ENCODE measurements at places on chromosomes 13 and 19.

DNA sequence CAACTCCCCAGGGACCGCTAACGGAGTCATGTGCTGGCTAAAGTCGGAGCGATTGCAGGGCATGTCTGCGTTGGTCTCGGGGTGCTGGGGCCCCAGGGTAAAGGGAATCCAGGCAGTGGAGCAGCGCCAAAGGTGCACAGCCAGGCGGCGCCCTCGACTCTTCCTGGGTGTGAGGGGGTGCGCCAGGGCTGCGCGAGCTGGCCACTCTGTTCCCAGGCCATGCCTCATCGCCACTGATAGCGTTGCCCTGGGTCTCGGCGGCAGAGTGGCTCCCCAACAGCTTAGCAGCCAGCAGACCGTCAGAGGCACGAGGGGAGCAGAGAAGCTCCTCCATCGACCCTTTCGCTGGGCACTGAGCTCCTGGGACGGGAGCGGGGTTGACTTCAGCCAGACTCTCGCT, 152.7 kb downstream of the B3GLCT start:
- DNase-seq: no peak

DNA sequence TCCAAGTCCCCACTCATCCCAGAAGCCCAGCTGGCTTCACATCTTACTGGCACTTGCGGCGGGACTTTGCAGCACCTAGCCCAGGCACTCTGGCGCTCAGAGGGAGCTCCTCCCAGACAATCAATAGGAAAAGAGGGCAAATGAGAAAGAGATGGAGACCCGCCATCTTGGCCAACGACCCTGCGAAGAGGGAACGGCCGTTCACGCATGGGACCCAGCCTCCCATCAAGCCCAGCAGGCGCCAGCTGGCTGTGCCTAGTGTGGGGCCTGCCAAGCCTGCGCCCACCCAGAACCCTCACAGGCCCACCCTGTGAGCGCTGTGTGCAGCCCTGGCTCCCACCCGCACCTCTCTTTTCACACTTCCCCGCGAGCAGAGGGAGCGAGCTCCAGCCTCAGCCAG, 317.8 kb upstream of the SPRY2 start:
- DNase-seq: no peak

DNA sequence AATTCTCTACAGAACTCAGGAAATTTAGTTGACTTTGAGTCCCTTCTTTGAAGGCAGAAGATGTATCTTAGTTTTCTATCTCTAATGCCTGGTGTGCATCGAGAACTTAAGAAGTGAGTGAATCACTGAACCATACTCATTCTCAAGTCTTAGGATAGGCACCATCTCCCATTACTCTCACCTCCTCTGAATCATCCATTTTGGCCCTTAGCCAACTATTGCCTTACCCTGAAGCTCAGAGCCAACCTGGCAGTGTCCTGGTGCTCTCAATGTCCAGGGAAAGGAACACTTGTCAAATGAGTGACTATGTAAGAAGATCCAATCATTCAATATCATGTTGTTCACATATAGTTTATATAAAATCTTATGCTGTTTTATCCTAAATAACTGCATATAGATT, 146.6 kb downstream of the RGCC start:
- no peak for DNase-seq

GRCh38 chr13:56988543-56988942, 152.2 kb upstream of the PRR20A start:
- DNase-seq: no peak

GRCh38 chr19:27846944-27847343, 1366.0 kb downstream of the UQCRFS1 start:
- DNase-seq: no peak

GRCh38 chr19:32861596-32861995, 8.0 kb downstream of the SLC7A9 start:
- DNase-seq: no peak

- DNase-seq: peak; percentile 90
These were observed at the start of gene POU2F2 for GRCh38 chr19:42132030-42132628. Gene POU2F2, minus strand, starts transcription at chr19:42132446. Its CDS starts 35 bp downstream, at chr19:42132411.

DNA sequence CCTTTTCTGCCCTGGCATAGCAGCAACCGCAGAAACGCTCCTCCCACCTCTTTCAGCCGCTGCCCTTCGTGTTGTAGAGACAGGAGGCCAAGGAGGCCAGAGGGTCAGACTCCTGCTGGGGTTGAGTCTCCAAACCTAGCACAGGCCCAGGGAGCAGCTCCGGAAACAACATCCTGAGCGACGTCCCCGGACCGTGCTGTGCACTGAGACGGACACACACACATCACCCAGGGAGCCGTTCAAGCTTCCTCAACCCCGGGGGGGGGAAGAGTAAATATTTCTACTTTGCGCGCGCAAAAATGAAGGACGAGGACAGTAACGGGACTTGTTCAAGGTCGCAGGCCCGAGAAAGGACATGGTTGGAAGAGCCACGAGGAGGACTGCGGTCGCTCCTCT, 657 bp downstream of the ZNF550 start:
- peak; percentile 24 for DNase-seq

DNA sequence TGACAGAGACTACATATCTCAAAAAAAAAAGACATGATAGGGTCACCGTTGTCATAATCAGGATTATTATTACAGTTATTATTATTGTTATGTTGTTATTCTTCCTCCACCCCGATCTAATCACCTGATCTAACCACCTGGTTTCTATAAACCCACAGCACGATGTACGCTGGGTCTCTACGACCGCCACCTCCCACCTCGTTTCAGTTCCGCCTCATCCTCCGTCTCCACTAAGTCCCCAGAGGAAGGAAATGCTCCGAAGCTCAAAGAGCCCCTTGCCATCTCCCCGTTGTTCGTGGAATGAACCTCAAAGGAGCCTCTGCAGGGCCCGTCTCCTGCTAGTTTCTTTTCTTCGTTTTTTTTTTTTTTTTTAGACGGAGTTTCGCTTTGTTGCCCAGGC, 15.9 kb upstream of the MEIS3 start:
- DNase-seq: no peak

DNA sequence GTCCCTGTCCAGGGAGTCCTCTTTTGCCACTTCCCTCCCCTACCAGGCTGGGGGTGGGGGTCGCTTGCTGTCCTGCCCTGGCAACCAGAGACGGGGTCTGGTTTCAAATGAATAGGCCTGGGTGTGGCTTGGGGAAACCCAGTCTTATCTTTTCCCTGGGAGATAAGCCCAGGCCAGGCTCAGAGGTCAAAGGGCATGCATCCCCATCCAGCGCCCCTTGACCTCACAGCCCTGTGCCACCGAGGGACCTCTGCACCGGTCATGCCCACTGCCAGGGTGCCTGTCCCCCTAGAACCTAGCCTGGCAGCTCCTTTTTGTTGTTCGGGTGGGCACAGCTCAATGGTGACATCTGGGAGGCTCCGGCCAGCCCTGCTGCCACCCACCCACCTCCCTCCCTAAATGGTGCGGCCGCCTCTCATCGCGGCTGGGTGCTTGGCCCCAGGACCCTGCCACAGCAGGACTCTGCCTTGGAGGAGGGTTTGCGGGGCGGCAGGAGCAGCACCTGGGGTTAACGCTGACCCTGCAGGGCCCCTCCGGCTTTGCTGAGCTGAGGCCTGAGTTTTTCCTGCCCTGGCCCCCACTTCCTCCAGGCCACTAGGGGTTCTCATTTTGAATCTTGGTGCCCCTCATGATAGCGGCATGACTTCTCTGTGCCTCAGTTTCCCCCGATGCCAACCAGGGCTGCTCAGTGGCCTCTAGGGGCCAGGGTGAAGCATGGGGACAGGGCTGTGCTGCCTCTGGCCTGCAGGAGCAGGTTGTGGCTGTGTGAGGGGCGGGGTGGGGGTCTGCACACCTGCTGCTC, 2.9 kb upstream of the CERS1 start:
- DNase-seq: no peak

All from activated naive CD8-positive, alpha-beta T cell treated with anti-CD3 and anti-CD28 coated beads for 36 hours (primary cell).